ENCODE measurements at places on chromosomes 3 and 15.

DNA sequence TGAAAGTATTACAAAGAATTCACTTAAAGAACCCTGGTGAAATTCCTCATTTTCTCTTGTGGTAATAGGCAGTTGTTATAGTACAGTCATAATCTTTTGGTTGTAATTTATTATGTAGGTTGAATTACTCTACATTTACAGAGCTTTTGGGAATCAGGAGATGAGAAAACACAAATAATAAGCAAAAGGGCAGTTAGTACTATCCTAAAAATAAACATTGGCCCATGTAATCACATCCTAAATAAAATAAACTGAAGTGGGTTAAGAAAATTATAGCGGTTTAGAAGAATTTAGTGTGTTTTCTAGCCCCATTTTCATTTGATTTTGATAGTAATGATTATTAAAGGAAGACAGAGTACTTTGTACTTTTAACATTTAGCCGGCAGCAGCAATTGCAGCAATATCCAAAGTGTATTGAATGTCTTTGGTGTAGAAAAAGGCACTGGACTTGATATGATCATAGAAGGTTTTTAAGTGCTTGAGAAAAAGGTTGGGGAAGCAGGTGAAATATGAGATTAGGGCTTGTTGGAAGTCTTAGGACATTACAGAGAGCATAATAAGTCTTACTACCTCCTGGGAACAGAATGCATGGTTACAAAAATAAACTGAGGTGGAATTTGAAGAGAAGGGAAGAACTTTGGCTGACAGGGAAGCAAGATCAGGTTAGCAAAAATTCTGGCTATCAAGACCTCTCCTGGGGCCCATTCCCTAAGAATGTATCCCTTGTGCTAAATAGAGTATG lies 79.9 kb downstream of the MBNL1 start:
- no peak for DNase-seq

GRCh38 chr15:66188464-66188863 lies 65.1 kb downstream of the MEGF11 start:
- DNase-seq: no peak

- DNase-seq: peak; percentile 68
Measured at GRCh38 chr3:39291903-39292329, 12.1 kb upstream of the CX3CR1 start.

DNA sequence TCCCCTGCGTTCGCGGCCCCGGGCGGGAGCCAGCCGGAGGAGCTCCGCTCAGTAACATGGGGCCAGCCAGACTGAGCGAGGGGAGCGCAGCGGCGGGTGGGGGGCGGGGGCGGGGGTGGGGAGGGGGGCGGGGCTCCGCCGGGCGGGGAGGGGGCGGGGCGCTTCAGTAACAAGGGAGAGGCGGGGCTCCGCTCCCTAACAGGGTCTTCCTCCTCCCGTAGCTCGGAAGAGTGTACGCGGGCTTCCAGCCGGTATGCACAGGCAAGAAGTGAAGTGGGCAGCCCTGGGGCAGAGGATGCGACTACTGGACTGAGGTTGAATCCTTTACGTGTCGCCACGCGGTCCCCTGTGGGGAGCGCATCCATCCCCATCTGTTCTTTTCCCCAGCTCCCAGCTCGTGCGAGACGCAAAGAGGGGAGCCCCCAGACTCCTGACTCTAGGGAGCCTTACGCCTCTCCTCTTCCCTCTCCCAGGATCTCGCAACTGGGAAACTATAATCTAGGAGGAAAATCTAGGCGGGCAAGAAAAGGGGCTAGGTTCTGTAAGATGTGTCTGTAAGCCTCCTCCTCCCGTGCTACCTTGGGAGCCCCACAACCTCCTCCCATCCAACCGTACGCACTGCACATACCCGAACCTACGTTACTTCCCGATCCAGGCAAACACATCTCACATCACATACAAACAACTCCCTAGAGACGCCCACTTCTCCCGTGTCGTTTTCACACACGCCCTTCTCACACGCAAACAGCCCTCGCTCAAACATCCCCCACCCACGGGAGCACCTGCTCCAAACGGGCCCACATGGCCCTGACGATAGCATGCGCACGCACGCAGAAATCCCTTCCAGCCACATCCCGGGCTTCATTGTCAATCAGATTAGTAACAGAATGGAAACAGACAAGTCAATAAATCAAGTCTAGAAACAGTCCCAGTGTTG lies at the start of gene SHF:
TSS of gene SHF (minus strand) at position 73 of the 937 bp plus-strand sequence. CDS start at position 58, 15 bp downstream.
- no peak for DNase-seq

DNA sequence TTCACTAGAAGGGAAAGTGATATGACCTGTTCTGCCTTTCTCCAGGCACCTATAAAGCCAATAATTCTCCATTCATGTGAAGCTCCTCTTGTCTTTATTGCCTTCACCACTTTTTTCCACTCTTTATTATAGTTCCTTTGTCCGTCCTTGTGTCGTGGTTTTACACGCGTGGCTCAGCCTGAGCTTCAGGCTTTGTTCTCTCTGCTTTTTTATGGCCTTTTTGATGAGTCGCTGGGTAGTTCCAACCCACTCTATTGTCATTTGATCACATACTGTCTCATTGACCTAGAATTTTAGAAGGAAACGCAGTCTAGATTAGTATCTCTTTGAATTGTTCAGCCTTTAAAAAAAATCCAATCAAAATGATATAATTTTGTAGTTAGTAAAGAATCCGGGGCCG lies 403.2 kb downstream of the PTPRG start:
- peak; percentile 2 for DNase-seq

All from NCI-H2029 treated with DMSO at 0.1 percent for 48 hours (cell line).